ENCODE measurements at places on chromosomes 3 and 15.

DNA sequence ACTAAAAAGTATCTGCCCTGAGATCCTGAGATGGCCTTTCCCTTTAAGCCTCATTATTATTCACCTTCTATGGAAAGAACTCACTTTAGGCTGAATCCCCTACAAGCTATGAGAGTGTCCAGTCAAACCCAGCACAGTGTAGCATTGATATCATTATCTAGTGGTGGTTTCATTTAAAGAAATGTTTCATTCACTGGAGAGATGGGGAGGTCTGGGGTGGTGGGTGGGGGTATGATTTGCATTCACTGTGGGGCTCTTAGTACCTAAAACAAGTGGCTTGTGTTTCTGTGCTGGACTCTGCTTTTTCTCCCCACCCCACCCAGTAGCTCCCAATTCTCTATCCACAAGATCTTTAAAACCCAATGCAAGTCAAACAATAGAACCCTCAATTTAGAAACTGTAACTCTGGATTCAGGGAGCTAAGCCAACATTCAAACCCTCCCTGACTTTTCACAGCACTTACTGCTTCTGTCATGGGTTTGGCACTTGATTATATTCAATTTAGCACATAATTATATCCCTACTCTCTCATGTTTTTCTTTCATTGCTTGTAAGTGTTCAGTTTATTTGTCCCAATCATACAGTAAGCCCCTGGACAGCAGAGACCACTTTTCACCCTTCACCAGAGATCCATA is 310.5 kb upstream of the THBS1 start:
- no peak for DNase-seq

DNA sequence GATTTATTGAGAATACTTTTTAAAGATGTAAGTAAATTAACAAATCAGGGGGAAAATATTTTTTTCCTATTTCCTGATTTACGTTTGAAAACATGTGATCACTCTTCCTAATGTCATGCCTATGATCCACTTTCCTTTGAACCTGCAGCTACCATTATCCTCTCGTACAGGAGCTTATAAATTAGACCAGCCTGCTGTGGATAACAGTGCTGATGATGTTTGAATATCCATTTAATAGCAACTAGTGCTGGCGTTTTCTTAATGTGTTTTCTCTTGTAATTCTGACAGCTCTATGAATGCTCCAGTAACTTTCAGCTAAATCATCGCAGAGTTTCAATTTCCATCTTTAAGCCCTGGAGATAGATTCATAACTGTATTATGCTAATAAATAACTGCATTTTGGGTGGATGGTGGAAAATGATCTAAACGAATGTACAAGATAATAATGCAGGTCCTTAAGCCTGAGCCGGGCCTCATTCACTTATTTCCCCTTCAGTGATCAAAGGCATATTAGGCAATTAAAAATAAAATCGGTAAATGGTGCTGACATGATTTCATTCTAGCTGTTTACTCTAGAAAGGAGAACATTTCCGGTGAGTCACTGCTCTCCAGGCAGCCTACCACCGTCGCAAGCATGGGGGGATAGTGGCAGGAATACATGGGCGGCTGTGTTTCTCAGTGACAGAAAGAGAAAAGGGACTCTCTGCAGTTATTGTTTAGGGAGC is 58.5 kb upstream of the SLC24A5 start:
- DNase-seq, result peak; percentile 77

DNA sequence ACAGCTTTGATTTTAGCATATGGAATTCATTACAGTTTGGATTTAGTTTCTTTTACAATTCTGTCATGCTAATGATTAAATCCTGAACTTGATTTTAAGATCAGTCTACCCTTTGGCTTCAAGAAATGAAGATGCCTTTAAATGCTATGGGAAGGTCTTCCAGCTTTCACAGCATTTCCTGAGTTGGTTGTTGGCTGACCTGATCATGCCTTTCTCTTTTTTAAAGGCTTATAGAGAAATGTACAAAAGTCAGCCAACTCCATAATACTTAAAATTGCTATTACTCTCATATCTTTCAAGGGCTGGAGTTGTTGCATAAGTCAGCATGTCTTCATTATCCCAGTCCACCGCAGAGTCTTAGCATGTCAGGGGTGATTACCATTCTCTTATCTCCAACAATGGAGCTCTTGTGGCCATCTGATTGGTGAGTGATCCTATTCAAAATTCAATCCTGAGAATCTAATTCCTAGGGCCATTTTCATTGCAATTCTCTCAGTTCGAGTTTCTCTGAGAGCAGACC is 123.8 kb downstream of the GMNC start:
- no peak for DNase-seq

- no peak for DNase-seq
These were observed 482.0 kb upstream of the SUCLG2 start for GRCh38 chr3:68136411-68136810.

DNA sequence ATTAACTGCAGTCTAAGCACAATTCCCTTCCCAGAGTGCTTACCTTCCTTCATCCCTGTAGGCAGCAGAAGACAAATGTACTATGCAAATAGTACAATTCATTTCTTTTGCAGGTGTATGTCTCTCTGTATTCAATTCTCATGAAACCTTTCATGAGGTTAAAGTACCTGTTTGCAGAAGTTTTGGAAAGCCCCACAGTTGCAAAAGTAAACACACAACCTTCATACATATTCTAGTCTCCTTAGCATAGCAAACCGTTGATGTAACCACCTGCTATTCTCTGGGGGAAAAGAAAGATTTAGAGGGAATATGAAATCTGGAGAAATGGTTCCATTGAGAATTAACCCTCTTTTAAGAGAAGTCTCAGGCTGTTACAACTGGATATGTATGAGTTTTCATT is 200.3 kb upstream of the SUCLG2 start:
- no peak for DNase-seq

DNA sequence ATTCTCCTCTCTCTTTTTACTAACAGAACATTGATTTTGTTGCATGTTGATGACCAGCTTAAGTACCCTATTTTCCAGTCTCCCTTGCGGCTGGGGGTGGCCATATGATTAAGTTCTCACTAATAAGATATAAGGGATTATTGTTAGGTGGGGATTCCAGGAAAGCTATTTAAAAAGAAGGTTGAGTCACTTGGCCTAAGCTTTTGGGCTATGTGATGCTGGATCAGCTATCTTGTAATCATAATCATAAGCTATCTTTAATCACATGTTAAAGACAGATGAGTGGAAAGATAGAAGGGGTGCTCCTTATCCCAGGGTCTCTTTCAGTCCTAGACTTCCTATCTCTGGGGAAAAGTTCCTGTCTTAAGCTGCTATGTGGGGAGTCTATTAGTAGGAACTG is 59.9 kb downstream of the CGNL1 start:
- no peak for DNase-seq

GRCh38 chr15:65804252-65804931 is 12.3 kb upstream of the DENND4A start:
- DNase-seq, result peak; percentile 93

DNA sequence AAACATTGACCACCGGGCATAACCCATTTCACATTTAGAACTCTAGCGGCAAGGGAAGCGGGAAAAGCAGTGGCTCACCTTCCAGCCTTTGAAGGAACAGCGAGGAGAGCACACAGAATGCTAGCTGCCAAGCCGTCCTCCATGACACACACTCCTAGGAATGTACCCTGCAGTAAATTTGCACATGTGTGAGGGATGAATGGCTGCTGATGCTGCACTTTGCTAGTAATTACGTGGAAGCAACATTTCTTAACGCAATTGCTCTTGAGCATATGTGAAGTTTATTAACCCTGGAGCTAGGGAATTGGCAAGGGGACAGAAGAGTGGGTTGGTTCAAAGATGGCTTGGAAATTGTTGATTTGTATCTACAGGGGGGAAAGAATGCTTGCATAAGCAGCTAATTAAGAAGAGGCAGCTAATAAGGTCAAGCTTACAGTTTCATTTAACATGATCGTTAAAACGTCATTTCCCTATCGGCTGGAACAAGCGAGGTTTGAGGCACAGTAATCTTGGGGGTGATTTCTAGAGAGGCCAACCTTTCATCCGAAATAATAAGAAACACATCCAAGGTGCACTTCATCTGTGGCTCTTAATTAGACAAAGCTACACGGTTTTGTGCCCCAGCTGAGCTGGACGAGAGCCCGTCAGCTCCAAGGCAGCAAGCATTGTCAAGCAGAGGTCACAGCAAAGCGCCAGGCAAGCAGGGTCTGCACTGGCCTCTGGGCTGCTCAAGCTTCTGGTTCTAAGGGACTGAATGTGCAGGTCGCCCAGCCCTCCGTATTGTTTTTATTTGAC is 123.4 kb downstream of the CHSY1 start:
- peak; percentile 98 for DNase-seq

DNA sequence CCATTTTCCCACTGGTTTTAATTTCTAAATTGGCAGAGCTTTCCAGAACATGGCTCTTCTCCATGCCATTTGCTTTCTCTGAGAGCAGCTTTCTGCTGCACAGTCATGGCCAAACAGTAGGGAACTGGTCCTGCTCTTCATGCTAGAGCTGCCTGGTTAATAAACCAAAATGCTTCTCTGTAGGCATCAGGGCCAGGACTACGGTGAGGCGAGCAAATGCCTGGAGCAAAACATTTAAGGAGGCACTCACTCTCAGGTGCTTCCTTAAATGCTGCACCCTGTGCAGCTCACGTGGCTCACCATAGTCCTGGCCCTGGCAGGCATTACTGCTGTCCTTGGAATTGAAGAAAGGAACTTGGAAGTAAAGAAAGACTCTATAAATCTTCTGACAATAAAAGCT is 48.5 kb upstream of the PPP2R3A start:
- DNase-seq, result no peak

- no peak for DNase-seq
These were observed 249.4 kb upstream of the KCNH8 start for GRCh38 chr3:18898911-18899310.

GRCh38 chr3:41357271-41357670 is 158.0 kb downstream of the CTNNB1 start:
- DNase-seq, result no peak

GRCh38 chr3:153221748-153222162 is 59.7 kb downstream of the RAP2B start:
- DNase-seq, result peak; percentile 100

- no peak for DNase-seq
These were observed 34.7 kb upstream of the TSC22D2 start for GRCh38 chr3:150373234-150373875.

DNA sequence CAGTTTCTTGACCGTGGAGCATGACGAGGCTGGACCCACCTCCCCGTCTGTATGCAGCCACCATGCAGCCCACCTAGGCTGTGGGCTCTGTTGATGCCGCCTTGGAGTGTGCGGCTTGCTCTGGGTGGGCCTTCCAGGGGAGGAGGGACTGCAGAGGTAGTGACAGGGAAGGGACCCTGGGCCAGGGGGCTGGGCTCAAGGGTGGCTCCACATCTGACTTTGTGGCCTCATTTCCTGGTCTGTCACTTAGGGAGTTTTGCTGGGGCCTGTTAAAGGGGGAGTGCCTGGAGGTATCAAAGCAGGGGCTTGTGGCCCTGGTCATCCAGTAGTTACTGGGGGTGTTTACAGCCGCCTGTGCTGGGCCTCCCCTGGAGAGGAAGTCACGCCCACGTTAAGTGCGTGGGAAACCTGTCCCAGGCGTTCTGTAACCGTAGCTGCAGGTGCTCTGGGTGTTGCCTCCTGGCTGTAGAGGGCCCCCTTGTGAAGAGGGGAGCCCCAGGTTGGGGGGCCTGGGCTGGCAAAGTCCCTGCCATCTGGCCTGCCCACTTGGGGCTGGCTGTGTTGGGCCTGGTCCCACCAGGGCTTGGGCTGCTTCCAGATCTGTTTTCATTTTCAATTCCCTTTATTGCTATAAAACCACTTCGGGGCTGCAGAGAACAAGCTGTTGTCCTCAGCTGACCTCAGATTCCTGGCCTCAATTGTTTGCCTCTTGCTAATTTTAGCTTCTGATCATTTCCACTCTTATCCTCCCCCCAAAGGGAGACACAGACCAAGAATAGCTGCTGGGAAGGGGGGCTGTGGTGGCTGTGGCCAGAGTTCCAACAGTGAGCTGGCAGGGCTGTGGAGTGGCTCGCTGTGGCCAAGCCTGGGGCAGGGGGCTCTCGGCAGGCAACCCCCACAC is 26.5 kb downstream of the KLF13 start:
- peak; percentile 73 for DNase-seq

DNA sequence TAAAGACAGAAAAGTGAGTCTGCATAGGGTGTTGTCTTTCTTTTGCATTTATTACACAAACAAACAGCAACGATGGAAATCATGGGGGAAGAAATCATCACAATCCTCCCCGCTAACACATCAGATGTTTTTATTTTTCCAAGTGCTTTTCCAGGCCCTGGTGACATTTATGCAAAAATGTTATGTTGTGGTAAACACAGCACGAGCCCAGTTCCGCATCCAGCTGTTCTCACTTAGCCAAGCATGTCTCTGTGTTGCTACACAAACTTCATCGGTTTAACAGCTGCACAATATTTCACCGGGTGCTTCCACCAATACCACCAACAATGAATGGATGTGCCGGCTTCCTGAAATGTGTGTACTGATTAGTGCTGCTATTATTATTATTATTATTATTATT is 53.7 kb upstream of the ABHD17C start:
- no peak for DNase-seq

DNA sequence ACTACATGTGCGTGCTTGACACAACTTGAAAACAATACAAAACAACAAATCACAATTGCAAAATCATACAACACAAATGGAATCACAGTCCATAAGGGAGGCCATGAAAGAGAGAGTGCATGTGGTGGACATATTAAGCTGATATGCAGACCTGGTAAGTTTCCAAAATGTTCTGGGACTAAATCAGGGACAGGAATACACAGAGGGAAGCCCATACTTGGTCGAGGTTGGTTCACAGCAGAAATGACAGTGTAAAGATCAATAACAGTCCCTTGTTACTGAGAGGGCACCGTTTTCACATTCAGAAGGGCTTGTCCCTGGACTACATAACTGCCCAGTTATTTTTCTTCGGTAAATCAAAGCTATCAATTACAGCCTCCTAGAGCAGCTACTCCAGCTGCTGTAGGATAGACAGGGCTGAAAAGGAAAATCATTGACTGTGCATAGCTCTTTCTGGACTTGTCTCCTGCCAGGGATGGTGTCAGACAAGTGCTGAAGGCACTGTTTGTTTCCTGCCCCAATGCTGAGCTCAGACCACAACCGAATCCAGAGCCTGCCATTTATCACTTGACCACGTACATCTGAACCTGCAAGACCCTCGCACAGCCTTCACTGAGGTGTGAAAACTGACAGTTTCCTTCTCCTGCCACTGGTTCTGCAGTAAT is 79.5 kb upstream of the KCNMB2 start:
- no peak for DNase-seq

DNA sequence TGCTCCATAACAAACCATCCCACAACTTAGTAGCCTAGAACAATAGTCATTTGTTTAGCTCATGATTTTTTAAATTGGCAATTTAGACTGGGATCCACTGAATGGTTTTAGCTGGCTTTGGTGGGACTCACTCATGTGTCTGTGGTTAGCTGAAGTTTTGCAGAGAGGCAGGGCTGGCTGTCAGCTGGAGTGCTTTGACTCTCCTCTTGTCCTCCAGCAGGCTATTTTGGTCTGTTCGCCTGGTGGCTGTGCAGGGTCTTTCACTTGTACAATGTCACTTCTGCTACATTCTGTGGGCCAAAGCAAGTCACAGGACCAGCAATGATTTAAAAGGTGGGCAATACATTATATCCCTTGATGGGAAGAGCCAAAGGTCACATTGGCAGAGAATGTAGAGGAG is 1146.5 kb downstream of the ROBO2 start:
- DNase-seq, result no peak

GRCh38 chr3:16456784-16457415 is 56.6 kb downstream of the RFTN1 start:
- DNase-seq, result peak; percentile 99

All from iris pigment epithelial cell (primary cell).